ENCODE measurements at places on chromosomes 16 and 17. TPM values are rescaled to one million over a fixed set of nuclear protein-coding genes. Genes with fewer than 3 reads are reported as not detected.

GRCh38 chr17:16474012-16474725 is 17.8 kb downstream of the LRRC75A start:
- no peak for DNase-seq

DNA sequence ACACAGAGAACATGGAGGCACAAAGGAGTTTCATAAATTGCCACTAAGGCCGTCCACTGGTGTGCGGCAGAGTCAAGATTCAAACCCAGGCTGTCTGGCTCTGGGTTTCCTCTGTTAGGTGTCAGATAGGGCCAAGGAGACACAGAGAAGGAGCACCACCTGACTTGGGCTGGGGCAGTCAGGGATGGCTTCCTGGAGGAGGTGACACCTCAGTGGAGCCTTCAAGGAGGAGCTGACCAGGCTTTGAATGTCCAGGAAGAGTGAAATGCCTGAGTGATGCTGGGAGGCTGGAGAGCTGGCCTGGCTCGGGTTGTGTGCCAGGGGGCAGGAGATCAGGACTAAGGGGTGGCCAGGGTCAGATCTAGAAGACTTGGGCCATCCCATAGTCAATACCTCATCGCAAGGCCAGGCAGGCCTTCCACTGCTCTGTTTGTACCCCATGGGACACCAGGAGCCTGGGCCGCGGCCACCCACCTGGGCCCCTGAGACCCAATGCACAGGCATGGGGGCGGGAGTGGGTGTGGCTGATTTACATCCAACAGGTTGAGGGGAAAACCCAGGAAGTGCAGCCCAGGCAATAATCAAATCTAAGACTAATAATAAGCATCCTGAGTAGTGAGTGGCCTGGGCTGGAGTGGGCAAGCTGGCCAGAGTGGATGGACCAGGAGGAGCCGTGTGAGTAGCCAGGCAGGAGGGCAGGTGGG is 73.7 kb downstream of the USP22 start:
- no peak for DNase-seq

GRCh38 chr17:6913608-6914443 is 82.0 kb upstream of the ALOX12 start:
- DNase-seq = no peak

- DNase-seq = no peak
These were observed 144.0 kb upstream of the TBX2 start for GRCh38 chr17:61255647-61256046.

DNA sequence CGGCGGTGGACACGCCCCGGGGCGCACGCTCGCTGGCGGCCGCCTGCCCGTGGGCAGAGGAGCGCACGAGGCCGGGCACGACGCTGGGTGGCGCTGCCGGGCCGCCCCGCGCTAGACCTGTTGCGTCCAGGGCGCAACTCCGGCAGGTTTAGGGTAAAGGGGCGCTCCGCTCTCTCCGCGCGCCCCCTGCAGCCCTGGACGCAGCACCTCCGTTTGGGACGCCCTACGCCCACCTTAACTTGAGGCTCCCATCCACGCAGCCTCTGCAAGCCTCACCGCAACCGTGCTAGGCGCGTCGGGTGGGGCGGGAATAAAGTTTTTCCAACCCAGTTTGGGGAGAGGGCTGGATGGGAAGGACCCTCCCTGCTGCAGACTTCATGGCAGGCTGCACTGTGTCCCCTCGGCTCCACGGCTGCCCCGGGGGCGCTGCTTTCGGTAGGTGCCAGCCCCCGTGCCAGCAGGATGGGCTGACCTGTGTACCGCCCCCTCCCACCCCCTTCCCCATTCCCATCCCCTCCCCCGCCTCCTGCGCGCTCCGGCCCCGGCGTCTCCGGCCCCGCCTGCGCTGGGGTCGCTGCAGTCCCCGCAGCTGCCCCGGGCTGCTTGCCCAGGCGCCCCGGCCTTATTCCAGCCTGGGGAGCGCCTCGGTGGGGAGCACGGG is at the start of gene SYT17:
TSS of gene SYT17 (plus strand) at position 531 of the 661 bp plus-strand sequence. CDS start 407 bp downstream, outside the sequence.
- DNase-seq = peak; percentile 8

DNA sequence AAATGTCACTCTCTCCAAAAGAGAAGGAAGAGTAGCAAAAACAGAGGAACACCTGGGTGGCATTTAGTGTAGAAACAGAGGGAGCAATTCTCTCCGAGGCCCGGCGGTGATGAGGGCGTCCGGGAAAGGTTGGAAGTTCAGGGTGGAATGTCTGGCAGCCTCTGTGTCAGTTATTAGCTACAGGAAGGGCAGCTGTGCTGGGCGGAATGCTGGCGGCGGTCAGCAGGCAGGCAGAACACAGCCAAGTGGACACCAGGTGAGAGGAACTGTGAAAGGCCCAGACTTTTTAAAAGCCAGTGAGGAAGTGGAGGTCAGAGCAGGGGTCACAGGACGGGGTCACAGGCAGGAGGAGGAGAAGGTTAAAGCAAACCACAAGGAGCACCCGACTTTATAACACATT is 238.1 kb downstream of the NTN1 start:
- DNase-seq = peak; percentile 32

DNA sequence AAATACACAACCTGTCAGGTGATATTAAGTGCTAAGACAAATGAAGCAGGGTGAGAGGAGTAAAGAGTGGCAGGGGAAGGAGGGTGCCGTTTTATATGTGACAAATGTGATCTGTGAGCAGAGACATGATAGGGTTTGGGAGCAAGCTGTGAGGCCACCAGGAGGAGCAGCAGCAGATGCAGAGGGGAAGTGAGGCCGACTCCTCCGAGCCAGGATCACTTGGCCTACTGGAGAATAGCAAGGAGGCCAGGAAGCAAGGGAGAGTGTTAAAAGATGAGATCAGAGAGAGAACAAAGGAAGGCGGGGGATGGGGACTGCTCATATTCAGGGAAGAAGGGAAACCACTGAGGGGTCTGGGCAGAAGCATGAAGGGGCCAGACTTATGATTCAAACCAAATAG is 129.4 kb downstream of the TANGO6 start:
- DNase-seq = peak; percentile 60

GRCh38 chr17:78960928-78961327 is 18.8 kb downstream of the LGALS3BP start:
- DNase-seq = no peak

DNA sequence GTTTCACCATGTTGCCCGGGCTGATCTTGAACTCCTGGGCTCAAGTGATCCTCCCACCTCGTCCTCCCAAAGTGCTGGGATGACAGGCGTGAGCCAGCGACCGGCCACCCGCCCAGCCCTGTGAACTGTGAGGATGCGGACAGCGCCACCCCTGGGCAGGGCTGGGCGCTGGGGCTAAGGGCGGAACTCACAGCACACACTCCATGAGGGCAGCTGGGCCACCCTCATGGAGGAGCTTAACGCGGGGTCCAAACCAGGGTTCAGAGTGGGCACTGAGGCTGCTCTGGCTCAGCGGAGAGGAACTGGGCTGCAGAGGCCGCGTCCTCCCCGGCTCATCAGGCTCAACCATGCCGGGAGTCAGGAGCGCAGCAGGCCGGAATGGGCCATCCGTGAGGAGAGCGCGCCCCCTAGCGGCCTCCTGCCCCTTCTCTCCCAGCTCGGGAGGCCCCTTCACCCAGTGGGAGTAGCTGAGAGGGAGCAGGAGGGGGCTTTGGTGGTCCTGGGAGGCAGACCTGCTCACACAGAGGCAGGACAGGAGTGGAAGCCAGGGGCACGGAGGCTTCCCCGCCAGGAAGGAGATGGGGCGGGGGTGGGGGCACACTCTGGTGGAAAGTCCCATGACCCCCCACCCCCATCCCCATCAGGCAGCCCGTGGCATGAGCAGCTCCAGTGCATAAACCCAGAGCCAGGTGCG is 13.8 kb downstream of the CORO7 start:
- DNase-seq = no peak

- DNase-seq = no peak
These were observed 285.2 kb downstream of the CA10 start for GRCh38 chr17:51873302-51873701.

GRCh38 chr16:11121914-11122692 is 133.9 kb downstream of the SOCS1 start:
- DNase-seq = no peak

- no peak for DNase-seq
These were observed 10.5 kb upstream of the NUDT7 start for GRCh38 chr16:77711775-77712174.

DNA sequence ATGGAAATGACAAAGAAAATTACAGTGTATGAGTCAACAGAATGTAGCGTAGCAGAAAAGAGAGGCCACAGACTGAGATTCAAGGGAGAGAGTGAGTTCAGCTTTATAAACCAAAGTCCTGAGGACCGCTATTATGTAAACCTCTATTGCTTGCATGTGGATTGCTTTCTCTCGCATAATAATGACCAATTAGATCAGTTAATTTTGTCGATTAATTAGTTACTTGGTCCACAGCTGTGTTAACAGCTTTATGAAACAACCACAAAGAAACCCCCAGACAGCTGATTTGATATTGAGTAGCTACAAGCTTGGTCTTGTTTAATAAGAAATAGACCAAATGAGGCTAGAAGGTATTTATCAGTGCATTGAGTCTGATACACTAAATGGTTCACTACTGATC is 291.8 kb upstream of the ERCC4 start:
- DNase-seq = no peak

- DNase-seq = peak; percentile 33
These were observed 2.3 kb upstream of the ACTG1 start for GRCh38 chr17:81514739-81515529.

- no peak for DNase-seq
These were observed 207.6 kb downstream of the MRTFB start for GRCh38 chr16:14278749-14279148.

- DNase-seq = no peak
These were observed 15.0 kb upstream of the MT4 start for GRCh38 chr16:56549744-56550385.

- no peak for DNase-seq
These were observed 19.3 kb downstream of the PHKB start for GRCh38 chr16:47480410-47480809.

DNA sequence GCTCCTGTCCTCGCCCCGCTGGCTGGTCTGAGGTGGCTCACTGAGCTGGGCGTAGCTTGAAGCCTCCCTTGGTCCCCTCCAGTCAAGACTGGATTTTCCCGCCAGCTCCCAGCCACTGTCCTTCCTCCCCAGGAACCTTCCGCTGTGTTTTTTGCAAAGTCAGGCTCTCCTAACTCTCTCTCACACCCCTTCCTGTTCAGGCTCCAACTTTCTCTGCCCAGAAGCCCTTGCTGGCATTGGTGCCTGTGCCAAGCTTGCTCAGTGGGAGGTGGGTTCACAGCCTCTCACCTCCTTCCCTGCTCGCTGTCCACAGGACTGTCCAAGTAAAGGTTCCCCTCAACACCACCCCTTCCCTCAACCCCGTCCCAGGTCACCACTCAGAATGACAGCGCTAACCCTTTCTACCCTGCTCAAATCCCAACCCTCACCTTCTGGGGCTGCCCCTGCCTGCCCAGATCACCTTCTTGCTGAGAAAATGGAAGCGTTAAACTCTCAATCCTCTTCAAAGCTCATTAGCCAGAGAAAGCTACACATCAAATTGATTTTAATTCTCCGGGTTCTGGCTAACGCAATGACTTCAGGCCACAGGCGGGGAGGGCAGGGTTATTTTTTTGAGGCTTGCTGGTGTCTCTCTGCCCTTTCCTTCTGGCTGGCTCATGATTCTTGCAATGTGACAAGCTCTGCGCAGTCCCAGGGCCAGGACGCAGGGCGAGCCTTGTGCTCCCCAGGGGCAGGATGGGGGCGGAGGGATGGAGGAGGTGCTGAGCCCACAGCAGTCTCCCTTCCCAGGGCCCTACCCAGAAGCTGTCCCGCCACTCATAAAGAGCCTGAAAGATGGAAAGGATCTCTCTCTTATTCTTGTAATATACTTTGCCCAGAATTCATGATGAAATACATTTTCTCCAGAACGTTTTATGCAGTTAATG is 357.2 kb upstream of the TNRC6C start:
- DNase-seq = no peak

- no peak for DNase-seq
These were observed 74.5 kb upstream of the PMFBP1 start for GRCh38 chr16:72246423-72246822.

DNA sequence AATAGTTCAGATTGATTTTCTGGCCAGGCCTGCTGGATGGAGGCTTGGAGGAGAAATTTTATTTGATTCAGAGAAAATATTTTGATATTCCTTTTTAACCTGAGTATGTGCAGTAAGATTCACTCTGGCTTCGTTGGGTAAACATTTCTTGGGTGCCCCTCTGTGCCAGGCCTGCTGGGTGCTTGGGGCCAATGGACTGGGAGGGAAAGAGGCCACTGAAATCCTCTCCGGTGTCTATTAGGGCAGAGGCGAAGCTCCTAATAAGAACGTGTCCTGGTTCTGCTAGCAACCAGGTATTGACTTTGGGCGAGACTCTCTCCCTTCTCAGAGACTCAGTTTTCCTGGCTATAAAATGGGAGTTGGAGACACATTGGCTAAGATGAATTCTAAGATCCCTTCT is 122.5 kb downstream of the CYLD start:
- no peak for DNase-seq

DNA sequence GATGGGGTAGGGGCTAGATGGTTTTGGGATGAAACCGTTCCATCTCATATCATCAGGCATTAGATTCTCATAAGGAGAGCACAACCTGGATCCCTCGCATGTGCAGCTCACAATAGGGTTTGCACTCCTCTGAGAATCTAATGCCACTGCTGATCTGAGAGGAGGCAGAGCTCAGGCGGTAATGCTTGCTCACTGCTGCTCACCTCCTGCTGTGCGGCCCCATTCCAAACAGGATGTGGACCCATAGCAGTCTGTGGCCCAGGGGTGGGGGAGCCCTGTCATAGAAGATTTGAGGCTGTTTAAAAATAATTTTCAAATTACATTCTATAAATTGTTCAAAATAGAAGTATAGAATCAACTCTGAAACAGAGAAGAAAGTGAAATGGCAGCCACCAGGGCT is 50.8 kb downstream of the PHKB start:
- DNase-seq = no peak

DNA sequence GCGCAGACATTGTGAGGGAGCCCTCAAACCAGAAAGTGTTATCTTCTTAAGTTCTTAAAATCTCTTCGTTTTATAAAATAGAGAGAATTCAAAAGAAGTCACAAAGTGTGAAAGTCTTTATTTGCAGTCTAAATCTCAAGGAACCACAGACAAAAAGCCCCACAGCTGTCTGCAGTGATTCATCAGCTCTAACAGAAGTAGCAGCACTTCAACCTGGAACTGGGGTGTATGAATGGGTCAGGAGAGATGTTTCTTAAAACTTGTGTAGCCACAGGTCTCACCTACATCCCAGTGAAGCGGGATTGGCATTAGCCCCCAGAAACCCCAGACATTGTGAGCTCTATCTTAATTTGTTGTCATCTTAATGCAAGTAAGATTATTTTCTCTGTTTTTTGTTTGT is 61.1 kb downstream of the CDYL2 start:
- DNase-seq = no peak

CDC42EP4 gene
- 34.2 TPM for total RNA-seq

CCL7 gene
- total RNA-seq = 0.11 TPM

CCDC154 gene
- total RNA-seq = 0.13 TPM

MED1 gene
- 33.9 TPM for total RNA-seq

ZNF597 gene
- total RNA-seq = 2.2 TPM

AOC3 gene
- total RNA-seq = 0.04 TPM

RASD1 gene
- 9.2 TPM for total RNA-seq

PRDM7 gene
- not detected for total RNA-seq

DHRS7C gene
- not detected for total RNA-seq

RNF112 gene
- total RNA-seq = 0.07 TPM

CLEC19A gene
- total RNA-seq = not detected

KRTAP16-1 gene
- total RNA-seq = not detected

KCNJ12 gene
- total RNA-seq = 3.3 TPM

C16orf92 gene
- not detected for total RNA-seq

ANKRD40CL gene
- total RNA-seq = not detected

HOXB6 gene
- total RNA-seq = 0.11 TPM

FBXW10 gene
- total RNA-seq = under 0.01 TPM

GAS7 gene
- total RNA-seq = not detected
